Activated CD8-positive, alpha-beta memory T cell treated with anti-CD3 and anti-CD28 coated beads, Interleukin-2, amount 50 U/mL, for 48 hours (primary cell): ENCODE measurements at places on chromosomes 12 and 14.

DNA sequence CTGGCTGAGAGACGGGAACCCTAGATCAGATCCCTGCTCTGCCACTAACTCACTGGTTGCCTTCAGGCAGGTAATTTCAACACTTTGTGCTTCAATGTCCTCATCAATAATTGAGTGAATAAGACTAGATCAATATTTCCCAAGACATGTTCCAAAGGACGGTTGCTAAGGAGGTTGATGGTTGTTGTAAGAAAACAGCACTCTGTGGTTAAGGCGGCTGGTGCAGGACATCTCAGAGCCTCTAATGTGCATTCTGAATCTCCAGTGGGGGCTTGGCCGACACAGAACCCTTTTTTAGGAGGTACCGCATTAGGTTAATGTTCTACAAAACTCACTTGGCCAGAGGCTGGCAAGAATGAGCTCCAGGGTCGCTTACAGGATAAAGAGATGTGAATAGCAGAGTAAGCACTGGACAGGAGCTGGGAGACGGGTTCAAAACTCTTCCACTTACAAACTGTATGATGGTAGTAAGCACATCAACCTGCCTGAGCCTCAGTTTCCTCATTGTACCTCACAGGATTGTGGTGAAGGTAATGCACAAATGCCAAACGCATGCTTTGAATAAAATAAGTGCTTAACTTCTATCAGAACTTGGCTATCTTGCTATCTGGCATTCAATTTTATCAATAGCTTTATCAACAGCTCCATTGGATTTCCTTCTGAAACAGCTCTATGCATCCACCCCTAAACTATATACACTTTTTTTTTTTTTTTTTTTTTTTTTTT lies 136.9 kb upstream of the PARP11 start:
- DNase-seq, result no peak

GRCh38 chr12:68131867-68132414 lies 27.6 kb downstream of the IFNG start:
- DNase-seq, result no peak

DNA sequence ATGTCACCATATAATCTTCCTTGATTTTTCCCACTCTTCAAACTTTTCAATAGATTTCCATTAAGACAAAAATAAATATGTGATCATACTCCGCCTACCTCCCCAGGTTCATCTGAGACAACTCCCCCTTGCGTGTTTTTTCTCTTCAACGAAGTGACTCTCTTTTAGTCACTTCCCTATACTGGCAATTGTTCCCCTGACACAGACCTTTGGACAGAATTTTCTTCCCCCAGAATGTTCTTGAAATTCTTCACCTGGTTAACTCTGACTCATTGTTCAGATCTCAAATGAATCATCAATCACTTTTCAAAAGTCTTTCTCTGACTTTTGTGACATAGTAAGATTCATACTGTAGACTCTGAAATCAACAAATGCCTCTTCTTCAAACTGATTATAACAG lies 727.3 kb upstream of the LMO3 start:
- no peak for DNase-seq

GRCh38 chr12:113289361-113289760 lies 45.5 kb downstream of the SLC8B1 start:
- no peak for DNase-seq

DNA sequence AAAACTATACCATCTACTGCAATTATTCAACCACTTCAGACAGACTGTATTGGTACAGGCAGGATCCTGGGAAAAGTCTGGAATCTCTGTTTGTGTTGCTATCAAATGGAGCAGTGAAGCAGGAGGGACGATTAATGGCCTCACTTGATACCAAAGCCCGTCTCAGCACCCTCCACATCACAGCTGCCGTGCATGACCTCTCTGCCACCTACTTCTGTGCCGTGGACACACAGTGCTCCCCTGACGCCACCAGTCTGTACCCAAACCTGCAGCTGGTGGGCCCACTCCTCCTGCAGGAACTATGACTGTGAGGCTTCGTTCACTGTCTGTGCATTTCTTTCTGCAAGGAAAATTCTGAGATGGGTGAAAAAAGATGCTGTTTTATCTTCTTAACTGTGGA lies 284.7 kb downstream of the DAD1 start:
- DNase-seq, result no peak

- no peak for DNase-seq
These were observed 4.3 kb downstream of the RIMBP2 start for GRCh38 chr12:130711756-130712155.
